Glutamatergic neuron (in vitro differentiated cells): ENCODE measurements at places on chromosomes 2 and 18. TPM values are rescaled to one million over a fixed set of nuclear protein-coding genes. Genes with fewer than 3 reads are reported as not detected.

Gene TRIM54
- total RNA-seq: 2.0 TPM

Gene VWA3B
- not detected for total RNA-seq

- no peak overlapping the region for H3K27ac ChIP-seq
- H3K36me3 ChIP-seq: peaks cover 6% of the 10 kb centered on the region
- no peaks in the 10 kb centered on the region for H3K4me1 ChIP-seq
These were observed 26.6 kb upstream of the PLB1 start for GRCh38 chr2:28469304-28469703.

Gene ZNF396
- 2.1 TPM for total RNA-seq

- H3K4me3 ChIP-seq: no peak overlapping the region
- peaks cover 6% of the 10 kb centered on the region for H3K36me3 ChIP-seq
- H3K4me1 ChIP-seq: peaks cover 2% of the 10 kb centered on the region
- H3K27me3 ChIP-seq: peaks cover 3% of the 10 kb centered on the region
These were observed 31.5 kb downstream of the LYPD1 start for GRCh38 chr2:132638313-132639040.

DNA sequence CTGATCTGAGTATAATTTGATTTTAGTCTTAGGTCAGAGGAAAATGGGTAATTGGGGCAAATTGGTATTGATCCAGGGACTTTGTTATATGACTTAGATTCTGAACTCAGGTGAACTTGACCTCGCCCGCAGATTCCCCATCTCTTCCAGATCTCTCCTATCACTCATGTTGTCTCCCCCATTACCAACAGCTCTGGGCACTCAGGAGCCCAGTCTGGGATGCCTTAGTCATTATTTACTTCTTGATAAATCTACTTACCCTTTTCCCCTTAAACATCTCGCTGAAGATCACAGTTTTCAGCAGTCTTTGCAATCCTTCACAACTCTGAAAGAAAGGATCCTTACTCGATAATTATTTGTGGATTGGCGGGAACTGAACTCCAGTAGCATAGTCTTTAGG is 19.6 kb upstream of the HNMT start:
- no peak overlapping the region for H3K27ac ChIP-seq
- no peak overlapping the region for H3K4me3 ChIP-seq
- DNase-seq: no peak
- no peaks in the 10 kb centered on the region for H3K36me3 ChIP-seq
- H3K4me1 ChIP-seq: peaks cover 38% of the 10 kb centered on the region

Gene IL1RL1
- total RNA-seq: not detected

DNA sequence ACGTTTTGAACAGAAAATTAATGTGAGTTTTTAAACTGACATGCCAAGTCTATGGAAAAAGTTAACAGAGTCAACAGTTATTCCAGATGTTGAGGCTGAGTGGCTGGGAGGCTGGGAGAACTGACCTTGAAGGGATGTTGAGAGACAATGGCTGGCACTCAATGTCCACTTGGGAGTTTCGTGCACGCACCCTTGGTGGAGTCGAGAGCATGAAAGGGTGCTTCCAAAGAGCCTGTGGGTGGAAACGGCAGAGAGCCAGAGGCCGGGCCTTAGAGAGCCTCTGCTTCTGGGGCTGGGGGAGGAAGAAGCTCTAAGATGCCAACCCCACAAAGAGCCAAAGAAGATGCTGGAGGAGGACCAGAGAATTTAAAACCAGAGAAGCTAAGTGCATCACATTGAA is 63.4 kb upstream of the L3MBTL4 start:
- DNase-seq: no peak
- peaks cover 6% of the 10 kb centered on the region for H3K4me1 ChIP-seq
- no peak overlapping the region for H3K27ac ChIP-seq
- no peaks in the 10 kb centered on the region for H3K36me3 ChIP-seq

DNA sequence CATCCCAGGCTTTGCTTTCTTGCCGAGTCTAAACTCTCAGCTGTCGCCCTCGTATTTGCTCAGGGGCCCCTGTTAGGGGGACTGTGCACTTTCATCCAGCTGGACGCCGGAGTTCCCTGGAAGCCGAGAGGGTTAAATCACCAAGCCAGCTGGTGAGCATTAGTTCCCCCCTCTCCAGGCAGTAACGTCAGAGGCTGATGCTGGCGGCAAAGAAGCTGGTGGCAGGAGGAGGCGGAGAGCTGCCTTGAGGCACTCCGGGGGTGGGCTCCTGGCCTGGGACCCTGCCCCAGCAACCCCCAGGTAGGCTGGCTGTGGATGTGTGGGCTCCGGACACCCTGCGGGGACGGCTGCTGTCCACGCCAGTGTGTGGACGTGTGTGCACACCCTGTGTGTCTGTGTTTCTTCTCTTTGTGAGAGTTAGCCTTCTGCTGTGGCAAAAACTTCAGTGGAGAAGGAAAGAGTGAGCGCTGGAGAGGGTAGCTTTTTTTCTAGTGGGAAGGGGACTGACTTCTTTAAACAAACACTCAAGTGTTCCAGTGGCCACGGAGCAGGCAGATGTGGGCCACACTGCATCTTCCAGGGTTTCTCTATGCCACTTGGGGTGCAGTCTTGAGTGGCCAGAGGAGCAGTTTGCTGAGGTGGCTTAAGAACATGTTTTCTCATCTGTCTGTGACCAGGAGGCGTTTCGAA is 84.7 kb downstream of the GLI2 start:
- H3K36me3 ChIP-seq: no peaks in the 10 kb centered on the region
- H3K27ac ChIP-seq: peak overlapping the region; percentile 62
- no peak overlapping the region for H3K4me3 ChIP-seq
- peak; percentile 63 for DNase-seq

Gene SRD5A2
- total RNA-seq: not detected

Gene FLACC1
- total RNA-seq: 1.2 TPM

DNA sequence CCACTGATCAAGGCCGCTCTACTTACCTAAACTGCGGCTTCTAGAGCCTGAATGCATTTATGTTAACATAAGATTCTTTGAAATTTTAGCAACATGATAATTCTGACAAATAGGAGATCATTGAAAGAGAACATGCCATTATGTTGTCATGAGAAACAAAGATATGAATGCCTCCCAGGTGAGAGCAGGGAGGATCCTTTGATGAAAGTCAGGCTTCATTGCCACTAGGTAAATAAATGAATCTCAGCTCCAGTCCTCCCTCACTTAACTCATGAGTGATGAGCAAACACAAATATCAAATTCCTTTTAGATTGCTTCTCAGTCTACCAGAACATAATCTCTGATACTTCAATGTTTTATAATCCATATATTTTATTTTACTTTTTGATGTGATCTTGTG is 463.2 kb upstream of the CDH7 start:
- no peak overlapping the region for H3K27ac ChIP-seq
- H3K4me1 ChIP-seq: no peaks in the 10 kb centered on the region
- no peaks in the 10 kb centered on the region for H3K27me3 ChIP-seq
- H3K4me3 ChIP-seq: no peak overlapping the region
- DNase-seq: no peak
- no peaks in the 10 kb centered on the region for H3K36me3 ChIP-seq

Gene CTNNA2
- 76.2 TPM for total RNA-seq

DNA sequence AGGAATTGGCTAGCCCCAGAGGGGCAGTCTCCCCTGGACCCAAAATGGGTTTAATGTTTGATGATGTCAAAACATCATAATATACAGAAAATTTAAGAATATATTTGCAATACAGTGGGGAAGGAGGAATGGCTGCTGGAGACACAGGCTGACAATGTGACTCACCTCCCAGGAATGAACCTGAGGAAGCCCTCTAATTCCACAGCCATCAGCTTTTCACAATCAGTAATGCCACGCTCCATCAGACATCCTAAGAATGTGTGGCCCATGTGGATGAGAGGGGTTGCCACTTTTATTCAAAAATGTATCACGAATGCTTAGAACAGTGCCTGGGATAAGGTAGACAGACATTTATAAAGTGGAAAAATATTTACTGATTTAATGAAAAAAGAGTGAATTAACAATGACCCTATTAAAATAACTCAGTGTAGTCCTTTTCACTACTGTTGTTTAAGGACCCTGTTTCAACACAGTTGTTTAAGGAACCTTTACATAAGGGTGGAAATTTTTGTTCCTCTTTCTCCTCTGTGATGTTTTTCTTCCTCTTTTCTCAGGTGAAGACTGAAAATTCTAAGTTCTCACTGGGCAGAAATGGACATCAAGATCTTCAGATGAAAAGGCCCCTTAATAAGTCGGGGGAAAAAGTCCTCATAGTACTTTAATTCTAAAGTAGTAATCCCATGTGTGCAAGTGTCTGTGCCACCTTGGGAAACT is 17.5 kb upstream of the TMEM163 start:
- H3K4me3 ChIP-seq: no peak overlapping the region
- no peaks in the 10 kb centered on the region for H3K36me3 ChIP-seq
- no peaks in the 10 kb centered on the region for H3K27me3 ChIP-seq
- H3K27ac ChIP-seq: no peak overlapping the region
- no peak for DNase-seq

Gene BMP10
- total RNA-seq: not detected

GRCh38 chr2:460861-461260 is 173.0 kb upstream of the ALKAL2 start:
- H3K4me3 ChIP-seq: no peak overlapping the region
- no peaks in the 10 kb centered on the region for H3K27me3 ChIP-seq
- DNase-seq: no peak

DNA sequence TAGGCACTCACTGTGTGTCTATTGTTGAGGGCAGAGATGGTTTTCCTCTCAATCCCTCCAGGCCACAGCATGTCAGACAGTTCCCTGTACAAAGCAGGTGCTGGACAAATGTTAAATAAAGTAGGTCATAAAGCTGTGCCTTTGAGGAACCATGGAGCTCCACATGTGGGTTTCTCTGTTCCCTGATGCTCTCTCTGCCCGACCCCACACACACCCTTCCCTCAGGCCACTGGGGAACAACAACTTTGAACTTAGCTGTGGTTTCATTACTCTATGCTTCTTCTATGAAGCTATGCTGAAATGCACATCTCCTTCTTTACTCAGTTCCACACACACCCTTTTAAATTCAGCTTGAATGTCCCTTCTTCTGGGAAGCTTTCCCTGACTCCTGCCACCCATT is 415.3 kb downstream of the HRH4 start:
- no peak for DNase-seq
- H3K27ac ChIP-seq: no peak overlapping the region
- peaks cover 22% of the 10 kb centered on the region for H3K4me1 ChIP-seq
- no peaks in the 10 kb centered on the region for H3K36me3 ChIP-seq
- peaks cover 3% of the 10 kb centered on the region for H3K27me3 ChIP-seq

GRCh38 chr2:127581050-127581345 is 45.5 kb downstream of the MYO7B start:
- H3K4me3 ChIP-seq: no peak overlapping the region
- H3K36me3 ChIP-seq: no peaks in the 10 kb centered on the region
- no peak overlapping the region for H3K27ac ChIP-seq
- peaks cover 14% of the 10 kb centered on the region for H3K27me3 ChIP-seq

GRCh38 chr2:238513346-238513745 is 86.6 kb downstream of the ASB1 start:
- peak; percentile 48 for DNase-seq
- H3K27ac ChIP-seq: no peak overlapping the region
- peaks cover 12% of the 10 kb centered on the region for H3K4me1 ChIP-seq
- no peak overlapping the region for H3K4me3 ChIP-seq

- H3K4me1 ChIP-seq: peaks cover 21% of the 10 kb centered on the region
- H3K27me3 ChIP-seq: peaks cover 2% of the 10 kb centered on the region
- no peaks in the 10 kb centered on the region for H3K36me3 ChIP-seq
- H3K4me3 ChIP-seq: no peak overlapping the region
- H3K27ac ChIP-seq: no peak overlapping the region
These were observed 34.2 kb upstream of the ACAA2 start for GRCh38 chr18:49847524-49847923.

- peaks cover 85% of the 10 kb centered on the region for H3K4me1 ChIP-seq
- no peaks in the 10 kb centered on the region for H3K27me3 ChIP-seq
- H3K36me3 ChIP-seq: no peaks in the 10 kb centered on the region
These were observed 14.6 kb downstream of the ZEB2 start for GRCh38 chr2:144505245-144505831.

DNA sequence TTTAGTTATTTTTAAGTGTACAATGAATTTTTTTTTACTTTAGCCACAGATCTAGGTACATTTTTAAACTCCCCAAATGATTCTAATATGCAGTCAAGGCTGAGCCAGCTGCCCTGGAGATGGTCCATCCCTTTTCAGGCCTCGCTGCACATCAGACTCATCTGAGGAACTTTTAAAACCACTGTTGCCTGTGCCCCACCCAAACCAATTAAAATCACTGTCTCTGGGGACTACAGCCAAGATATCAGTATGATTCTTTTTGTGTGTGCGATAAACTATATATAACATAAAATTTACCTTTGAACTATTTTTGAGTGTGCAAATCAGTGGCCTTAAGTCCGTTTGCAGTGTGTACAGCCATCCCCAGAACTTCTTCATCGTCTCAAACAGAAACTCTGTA is 9.1 kb upstream of the MALT1 start:
- no peak overlapping the region for H3K4me3 ChIP-seq
- no peaks in the 10 kb centered on the region for H3K36me3 ChIP-seq
- no peak overlapping the region for H3K27ac ChIP-seq
- no peak for DNase-seq
- peaks cover 2% of the 10 kb centered on the region for H3K4me1 ChIP-seq

DNA sequence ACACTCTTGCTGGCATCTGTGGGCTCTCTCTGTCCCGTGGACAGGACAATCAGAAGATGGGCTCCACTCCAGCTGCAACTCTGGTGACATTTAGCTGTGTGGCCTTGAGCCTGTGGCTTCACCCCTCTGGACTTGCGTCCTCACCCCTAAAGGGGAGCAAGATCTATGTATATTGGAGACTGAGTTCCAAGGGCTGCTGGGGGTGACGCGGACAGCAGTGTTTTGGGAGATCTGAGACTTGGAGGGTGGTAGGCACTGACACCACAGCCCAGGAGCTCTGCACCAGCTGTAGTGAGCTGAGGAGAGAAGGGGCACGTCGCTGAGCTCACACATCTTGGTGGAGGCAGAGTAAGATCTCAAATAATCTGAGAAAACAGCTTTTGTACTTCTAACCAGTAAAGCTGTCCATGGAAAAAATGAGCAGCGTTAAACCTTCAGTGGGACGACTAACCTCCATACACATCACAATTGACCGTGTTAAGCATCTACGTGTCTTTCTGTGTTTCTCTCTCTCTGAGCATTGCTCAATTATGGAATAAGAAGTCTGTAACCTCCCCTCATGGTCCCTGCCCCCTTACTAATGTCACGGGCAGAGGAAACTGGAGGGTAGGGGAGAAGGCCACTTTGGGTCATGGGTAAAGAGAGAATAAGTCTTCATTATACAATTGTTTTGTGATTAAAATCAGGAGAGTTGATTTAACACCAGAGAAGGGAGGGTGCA is 85.8 kb downstream of the SH3RF3 start:
- H3K36me3 ChIP-seq: no peaks in the 10 kb centered on the region
- peaks cover 6% of the 10 kb centered on the region for H3K27me3 ChIP-seq
- no peak for DNase-seq
- peak overlapping the region; percentile 53 for H3K4me3 ChIP-seq
- H3K4me1 ChIP-seq: peaks cover 6% of the 10 kb centered on the region
- H3K27ac ChIP-seq: no peak overlapping the region

GRCh38 chr2:236241181-236242056 is 22.8 kb downstream of the ASB18 start:
- DNase-seq: no peak
- H3K27ac ChIP-seq: no peak overlapping the region
- peaks cover 13% of the 10 kb centered on the region for H3K27me3 ChIP-seq
- H3K4me3 ChIP-seq: no peak overlapping the region
